ENCODE measurements at places on chromosomes 5 and 9. TPM values are rescaled to one million over a fixed set of nuclear protein-coding genes. Genes with fewer than 3 reads are reported as not detected.

GRCh38 chr5:168464214-168464613 is 22.1 kb upstream of the RARS1 start:
- H3K27ac ChIP-seq: no peak overlapping the region
- no peak overlapping the region for H3K4me3 ChIP-seq
- no peak for DNase-seq

DNA sequence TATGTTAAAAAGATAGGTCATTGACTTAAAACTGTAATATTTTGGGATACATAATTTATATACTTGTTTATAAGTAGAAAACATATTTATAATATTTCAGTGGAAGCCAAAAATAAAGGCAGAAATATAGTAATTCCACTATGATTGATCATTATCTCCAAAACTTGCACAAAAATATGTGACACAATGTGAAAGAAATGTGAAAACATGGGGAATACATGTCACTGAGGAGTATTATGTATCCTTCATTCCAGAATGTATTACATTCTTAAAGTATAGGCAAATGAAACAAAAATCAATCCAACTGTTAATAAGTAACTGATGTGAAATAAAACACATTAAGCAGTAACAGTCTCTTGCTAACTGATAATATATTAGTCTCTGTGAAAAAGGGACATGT is 236.7 kb downstream of the CDH18 start:
- no peak for DNase-seq
- H3K27me3 ChIP-seq: no peaks in the 10 kb centered on the region
- no peaks in the 10 kb centered on the region for H3K4me1 ChIP-seq
- H3K27ac ChIP-seq: no peak overlapping the region
- no peak overlapping the region for H3K4me3 ChIP-seq

- H3K4me1 ChIP-seq: peaks cover 39% of the 10 kb centered on the region
- H3K27ac ChIP-seq: no peak overlapping the region
- H3K4me3 ChIP-seq: no peak overlapping the region
- H3K27me3 ChIP-seq: no peaks in the 10 kb centered on the region
- no peak for DNase-seq
- peaks cover 14% of the 10 kb centered on the region for H3K36me3 ChIP-seq
Observed at GRCh38 chr5:132771503-132771998, 5.5 kb downstream of the SEPTIN8 start.

DNA sequence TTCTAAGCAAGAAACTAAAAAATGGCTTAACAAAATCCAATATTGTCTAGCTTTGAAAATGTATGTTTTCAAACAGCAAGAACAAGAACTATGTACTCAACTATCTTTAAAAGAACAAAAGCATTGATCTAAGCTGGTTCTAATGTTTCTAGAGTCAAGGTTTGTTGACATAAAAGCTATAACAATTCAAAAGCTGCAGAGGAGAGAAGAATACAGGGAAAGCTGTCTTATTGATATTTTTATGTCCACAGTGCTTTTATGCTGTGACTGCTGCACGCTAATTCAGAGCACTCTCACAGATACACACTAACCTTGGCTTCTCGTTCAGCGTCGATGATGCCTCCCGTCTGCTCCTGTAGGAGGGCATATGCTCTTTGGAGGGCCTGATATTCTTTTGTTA is 129.5 kb upstream of the DPYSL3 start:
- H3K4me1 ChIP-seq: no peaks in the 10 kb centered on the region
- peaks cover 6% of the 10 kb centered on the region for H3K27me3 ChIP-seq

DNA sequence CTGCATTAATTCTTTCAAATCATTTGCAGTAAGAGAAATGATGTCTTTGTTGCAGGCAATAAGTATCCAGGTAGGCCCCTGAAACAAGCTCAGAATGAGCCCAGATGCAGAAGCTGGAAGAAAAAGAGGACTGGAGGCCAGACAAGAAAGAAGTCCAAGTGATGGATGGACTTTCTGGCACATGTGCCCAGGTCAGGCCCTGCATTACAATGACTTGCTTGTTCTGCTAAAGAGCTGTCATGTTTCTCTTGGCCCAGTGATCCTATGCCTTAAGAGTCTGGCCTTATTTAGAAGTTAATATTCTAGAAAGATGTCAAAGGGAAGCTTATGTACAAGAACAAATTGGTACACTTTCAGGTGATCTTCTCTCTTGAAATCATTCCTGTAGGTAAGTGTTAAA is 64.8 kb downstream of the DPYSL3 start:
- H3K4me1 ChIP-seq: peaks cover 25% of the 10 kb centered on the region
- H3K36me3 ChIP-seq: peaks cover 10% of the 10 kb centered on the region
- H3K27ac ChIP-seq: no peak overlapping the region

DNA sequence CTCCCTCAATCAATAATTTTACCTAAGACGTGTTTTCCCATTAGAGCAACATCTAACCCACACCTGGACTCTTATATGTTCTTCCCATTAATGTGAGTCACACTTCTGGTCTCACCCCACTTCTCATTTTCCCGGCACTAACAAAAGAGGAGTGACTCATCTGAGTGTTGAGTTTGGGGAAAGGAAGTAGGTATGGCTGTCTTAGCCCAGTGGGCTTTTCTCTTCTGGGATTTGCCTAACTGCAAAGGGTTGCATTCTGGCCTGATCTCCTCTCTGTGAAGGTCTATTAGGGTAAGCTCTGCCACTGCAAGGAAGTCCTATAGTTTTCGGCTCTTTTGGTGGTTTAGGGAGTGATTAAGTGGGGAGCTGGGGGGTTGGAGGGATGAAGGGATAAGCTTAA is 195.6 kb downstream of the KIAA0825 start:
- DNase-seq: no peak
- no peaks in the 10 kb centered on the region for H3K27me3 ChIP-seq
- no peaks in the 10 kb centered on the region for H3K4me1 ChIP-seq
- no peaks in the 10 kb centered on the region for H3K36me3 ChIP-seq

The DMRTA1 gene
- total RNA-seq: 0.25 TPM
